Activated CD8-positive, alpha-beta T cell treated with anti-CD3 and anti-CD28 coated beads, Interleukin-2, amount 10 ng/mL, durations not matched to agents 7 days and 5 days (primary cell): ENCODE measurements at places on chromosomes 3 and 15. TPM values are rescaled to one million over a fixed set of nuclear protein-coding genes. Genes with fewer than 3 reads are reported as not detected.

Gene IL17RD
- total RNA-seq, result not detected

Gene ALDH1A3
- total RNA-seq, result not detected

Gene ZNF860
- not detected for total RNA-seq

Gene CLDN18
- not detected for total RNA-seq

Gene SLC6A20
- not detected for total RNA-seq

Gene LINGO1
- not detected for total RNA-seq

Gene CCK
- not detected for total RNA-seq

Gene SLC28A2
- not detected for total RNA-seq

Gene FSIP1
- total RNA-seq, result 1.0 TPM

Gene BCHE
- total RNA-seq, result not detected

DNA sequence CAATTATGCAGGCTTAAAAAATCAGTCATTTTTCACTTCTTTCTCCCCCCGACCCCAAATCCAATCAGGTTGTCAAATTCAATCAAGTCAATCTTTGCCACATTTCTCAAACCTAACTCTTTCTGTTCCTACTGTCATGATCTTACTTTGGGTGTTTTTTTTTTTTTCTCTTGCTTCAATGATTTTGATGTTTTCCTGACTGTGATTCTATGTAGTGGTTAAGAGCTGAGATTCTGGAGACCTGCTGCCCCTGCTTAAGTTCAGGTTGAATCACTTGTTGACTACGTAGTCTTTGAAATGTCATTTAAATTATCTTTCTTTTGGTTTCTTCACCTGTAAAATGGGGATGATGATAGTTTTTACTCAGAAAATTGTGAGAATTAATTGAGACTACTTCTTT, 117.5 kb downstream of the TPRG1 start:
- DNase-seq, result no peak

DNA sequence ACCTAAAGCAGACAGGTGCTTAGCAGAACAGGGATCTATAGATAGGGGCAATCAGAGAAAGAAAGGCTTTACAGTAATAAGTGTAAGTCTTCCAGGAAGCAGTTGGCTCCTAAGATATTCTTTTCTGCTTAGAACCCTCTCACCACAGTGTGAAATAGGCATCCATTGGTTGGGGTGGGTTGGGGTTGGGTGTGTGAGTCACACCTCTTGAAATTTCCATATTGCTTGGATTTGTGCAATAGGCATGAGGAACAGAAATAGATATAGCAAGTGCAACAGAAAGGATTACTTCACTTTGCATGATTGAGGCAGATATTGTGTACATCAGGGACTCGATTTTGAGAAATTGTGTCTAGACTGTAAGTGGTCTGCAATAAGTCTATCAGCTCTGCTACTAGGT, 200.1 kb upstream of the GAP43 start:
- DNase-seq, result no peak

DNA sequence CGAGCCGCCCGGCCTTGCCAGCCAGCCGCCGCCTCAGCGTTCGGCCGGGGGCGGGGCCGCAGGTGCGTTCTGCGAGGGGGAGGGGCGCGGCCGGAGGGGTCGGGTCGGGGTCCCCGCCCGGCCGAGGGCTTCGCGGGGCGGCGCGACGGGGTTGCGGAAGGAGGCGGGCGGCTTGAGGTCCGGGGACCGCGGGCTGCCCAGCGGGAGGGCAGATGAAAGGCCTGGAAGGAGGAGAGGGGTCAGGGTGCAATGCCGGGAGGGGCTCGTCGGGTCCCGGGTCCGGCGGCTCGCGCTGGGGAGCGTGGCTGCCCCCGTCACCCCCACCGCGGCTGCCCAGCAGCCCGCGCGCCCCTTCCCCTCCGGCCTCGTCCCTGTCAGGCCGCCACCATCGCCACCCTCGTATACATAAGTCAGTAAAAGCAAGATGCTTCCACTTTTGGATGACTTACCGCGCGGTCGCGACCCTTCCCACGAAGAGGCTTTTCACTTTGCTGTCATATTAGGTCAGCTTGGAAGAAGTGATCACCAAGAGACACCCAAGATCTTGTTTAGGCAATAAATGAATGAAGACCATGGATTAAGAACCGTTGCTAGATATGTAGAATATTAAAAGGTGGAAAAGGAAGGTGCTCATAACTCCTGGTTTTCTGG, 620 bp upstream of the ANP32A start:
- peak; percentile 35 for DNase-seq

- DNase-seq, result no peak
Observed at GRCh38 chr3:193314161-193314560, 64.4 kb downstream of the ATP13A5 start.

DNA sequence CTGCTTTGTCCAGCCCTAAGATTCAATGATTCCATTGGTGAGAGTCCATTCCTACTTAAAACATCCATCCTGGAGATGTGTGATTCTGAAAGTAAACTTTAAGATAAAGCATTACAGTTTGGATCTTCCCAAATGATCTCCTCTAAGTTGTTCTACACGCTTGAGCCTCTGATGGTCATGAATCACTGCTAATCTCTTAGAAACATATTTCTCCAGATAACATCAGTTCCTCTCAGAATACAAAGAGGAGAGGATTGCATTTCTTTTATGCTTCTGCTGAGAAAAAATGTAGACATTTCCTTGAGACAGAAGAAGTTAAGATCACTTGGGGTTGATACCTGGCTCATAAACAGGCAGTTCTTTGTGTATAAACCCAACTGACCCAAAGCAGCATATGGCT, 281.2 kb upstream of the DPH6 start:
- DNase-seq, result no peak

DNA sequence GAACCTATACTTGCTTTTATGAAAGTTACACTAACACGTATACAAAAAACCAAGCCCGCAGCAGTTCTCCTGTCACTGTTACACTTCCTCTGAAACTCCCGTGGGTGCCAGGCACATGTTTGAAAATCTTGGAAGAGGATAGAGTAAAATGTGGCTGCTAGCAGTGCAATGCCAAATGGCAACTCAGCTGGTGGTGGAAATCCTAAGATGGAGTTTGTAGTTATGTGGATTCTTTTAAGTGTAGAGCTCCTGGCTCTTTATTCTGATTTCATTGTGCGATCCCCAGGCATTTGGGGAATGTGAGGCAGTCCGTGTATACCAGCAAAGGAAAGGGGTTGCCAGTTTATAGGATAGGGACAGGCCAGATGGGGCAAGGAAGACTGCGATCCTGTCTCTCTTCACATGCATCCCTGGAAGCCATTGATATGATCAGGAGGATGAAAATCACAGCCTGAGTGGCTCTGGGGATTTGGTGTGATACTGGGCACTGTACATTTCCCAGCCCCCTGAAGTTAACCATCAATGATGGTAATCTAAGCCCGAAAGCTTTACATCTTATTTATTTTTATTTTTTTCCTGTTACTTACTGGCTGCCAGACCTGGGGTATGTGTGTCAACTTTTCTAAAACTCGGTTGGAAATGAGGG, 1.1 kb downstream of the STAC start:
- no peak for DNase-seq

GRCh38 chr3:27310688-27311087, 58.5 kb downstream of the NEK10 start:
- no peak for DNase-seq

DNA sequence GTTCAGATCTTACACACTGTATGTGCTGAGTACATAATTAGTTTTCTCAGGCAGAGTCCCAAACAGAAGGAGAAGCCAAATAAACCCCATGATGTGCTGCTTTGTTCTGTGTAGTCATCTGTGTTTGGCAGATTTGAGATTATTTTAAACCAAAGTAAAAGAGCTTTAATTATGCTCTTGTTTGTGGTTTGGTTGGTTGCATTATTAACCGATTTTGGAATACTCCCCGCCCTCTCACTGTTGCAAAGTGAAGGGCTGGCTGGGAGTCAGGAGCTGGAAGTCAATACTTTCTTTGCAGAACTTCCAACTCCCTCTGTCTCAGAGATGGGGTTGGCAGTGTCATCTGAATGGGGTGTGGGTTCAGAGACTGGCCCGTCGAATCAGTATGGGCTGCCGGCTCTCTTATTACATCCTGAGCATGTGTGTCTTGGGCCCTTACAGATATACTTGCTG, 34.4 kb downstream of the SLCO3A1 start:
- no peak for DNase-seq

GRCh38 chr3:196559826-196560225, 8.5 kb downstream of the WDR53 start:
- no peak for DNase-seq

GRCh38 chr3:50961386-50961785, 286.7 kb downstream of the DOCK3 start:
- DNase-seq, result no peak

DNA sequence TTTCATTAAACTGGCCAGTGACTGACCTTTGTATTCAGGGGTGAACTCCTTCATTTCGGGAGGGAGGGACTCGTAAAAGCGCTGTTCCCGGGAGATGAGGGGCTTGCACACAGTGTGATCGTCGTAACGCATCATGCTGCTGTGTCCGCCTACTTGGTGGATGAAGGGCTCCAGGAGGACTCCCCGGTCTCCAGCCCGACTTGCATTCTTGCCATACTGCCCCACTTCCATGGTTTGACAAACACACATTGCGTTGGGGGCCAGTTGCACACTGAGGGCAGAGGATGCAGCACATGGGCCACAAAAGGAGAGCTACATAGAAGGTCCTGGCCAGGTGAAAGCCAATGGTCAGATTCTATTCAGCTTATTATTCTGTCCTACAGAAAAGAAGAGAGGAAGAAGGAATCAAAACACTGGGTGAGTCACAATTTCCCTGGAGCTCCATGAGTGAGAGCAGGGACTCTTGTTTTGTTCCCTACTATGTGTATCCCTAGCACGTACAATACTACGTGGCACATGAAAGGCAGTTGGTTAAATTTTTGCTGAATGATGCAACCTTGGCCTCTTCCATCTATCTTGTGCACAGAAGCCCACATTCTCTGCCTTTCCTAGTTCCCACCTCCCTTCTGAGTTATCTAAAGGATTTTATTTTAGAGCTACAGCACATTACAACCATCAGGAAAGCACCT, 24.2 kb upstream of the GMPPB start:
- no peak for DNase-seq

- DNase-seq, result no peak
Observed at GRCh38 chr15:33907326-33907725, 61.0 kb upstream of the CHRM5 start.

DNA sequence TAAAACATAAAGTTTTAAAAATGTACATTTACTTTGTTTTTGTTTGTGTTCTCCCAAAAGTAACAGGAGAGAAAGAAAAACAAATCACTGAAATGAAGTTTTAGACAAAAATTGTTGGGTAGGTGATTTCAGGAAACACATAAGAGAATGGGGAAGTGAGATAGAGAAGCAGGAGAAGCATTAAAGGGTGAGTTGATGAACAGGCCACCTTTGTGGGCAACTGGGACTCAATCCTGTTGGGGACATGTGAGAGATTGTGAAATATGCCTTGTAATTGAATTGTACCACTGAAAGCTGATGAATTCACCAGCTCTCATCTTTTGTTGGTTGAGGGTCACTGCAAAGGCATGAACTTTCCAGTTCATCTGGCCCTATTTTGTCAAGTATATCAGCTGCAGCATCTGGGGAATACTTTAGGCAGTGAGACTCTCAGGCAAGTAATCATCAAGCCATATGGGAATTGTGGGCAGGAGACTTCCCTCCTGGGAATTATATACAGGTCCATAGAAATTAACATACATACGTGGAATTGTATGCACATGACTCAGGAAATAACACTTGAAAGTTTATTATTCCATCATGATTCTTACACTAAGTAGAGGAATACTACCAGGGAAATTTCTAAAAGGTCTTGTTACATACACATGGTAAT, 181.0 kb downstream of the ZBBX start:
- no peak for DNase-seq

DNA sequence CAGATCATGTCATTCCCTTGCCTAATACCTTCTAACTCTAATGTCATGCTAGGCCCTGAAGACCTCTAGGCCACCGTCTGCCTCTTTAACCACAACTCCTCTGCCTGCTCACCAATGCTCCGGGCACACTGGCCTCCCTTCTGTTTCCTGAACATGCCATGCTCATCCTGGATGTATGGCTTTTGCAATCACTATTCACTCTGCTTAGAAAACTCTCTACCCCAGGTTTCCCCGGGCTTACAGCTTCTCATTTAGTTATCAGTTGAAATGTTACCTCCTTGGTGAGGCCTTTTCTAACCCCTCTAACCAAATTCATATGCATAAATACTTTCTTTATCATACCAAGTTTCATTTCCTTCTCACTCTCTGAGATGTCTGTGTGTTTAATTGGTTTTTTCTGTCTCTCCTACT, 727.8 kb upstream of the CFAP20DC start:
- DNase-seq, result no peak

- DNase-seq, result no peak
Observed at GRCh38 chr3:23667536-23668429, 138.0 kb upstream of the UBE2E1 start.

DNA sequence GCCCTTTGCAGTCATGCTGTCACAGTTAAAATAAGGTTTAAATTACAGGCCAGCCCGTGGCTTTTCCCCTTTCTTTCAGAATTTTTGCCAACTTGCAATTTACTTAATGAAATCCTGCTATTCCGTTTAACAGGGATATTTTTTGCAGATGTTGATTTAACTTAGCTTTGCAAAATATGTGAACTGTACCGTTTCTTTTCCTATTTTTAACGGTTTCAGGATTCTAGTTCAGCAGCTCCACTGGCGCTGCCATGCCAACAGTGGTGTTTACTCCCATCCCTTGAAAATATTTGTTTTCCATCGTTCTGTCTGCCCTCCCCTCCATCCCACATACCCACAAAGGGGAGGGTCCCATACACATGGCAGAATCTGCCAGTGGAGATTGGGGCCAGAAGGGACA, 54.3 kb downstream of the SMAD6 start:
- DNase-seq, result no peak

- no peak for DNase-seq
Observed at GRCh38 chr15:73629798-73630429, 3.3 kb downstream of the NPTN start.

DNA sequence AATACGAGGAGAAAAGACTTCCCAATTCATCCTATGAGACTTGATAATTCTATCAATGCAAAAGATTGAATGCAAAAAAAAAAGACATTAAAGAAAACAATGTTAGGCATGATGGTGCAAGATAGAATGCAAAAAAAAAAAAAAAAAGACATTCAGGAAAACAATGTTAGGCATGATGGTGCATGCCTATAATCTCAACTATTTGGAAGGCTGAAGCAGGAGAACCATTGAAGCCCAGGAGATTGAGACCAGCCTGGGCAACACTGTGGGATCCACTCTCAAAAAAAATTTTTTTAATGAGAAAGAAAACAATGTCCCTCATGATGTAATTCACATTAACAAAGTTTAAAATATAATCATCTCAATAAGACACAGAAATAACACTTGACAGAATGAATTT, 75.9 kb downstream of the MYO9A start:
- no peak for DNase-seq
